GM12892 (cell line): ENCODE measurements at places on chromosomes 6 and 20.

DNA sequence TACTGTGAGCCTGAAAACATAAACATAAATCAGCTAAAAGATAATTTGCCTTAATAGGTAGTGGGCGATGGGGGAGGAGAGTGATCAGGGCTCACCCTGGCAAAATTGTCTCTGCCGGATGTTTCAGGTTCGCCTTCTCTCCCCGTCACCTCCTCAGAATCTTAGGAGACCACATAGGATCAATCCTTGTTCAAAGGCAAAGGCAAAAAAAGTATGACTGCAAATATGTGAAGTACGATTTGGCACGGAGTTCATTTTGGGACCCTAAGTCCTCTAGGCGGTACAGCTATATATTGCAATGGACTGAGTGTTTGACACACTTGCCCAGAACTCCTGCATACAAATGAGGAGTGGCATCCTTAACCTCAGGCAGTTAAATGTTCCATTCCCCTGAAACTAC, 649.2 kb upstream of the FLRT3 start:
- DNase-seq = no peak

DNA sequence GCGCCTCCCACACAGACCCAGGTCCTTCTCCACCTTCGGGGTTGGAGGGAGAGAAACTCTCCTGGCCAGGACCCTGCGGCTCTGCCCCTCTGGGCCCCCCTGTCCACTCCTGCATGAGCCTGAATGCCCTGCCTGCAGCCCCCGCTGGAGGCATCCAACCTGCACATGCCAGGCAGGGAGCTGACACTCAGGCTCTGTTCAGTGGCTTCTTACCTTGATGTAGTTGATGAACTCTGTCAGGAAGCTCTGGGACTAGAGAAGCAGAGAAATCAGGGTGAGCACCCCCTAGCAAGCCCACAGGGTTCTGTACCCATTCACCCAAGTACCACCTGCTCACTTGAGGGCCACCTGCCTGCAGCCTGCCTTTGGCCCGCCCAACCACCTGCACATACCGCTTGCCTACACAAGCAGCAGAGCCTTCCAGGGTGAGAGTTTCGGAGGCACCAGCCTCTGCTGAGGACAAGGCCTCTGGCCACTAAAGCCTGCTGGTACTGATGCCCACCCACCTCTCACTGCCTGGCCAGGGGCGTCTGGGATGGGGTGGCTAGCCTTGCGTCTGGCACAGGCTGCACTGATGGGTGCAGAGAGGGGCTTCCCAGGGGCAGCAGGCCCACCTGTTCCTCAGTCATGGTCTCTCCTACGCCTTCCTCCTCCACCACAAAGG, 9.7 kb downstream of the DDRGK1 start:
- DNase-seq = no peak

DNA sequence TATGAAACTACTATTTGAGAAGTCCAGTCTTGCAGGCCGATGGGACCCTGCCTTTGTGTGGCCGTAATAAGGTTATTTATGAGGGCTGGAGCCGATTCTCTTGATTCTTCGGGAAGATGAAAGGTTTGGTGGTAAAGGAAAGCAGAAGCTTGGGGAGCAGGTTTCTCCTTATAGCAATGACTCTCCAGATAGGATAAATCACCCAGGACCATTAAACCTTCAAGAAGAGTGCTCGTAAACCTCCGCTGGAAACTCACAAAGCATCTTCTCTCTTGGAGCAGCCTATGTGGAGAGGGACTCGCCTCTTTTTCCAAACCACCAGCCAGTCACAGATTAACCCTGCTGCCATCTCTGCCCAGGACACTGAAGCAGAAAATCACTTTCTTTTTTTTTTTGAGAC, 69.6 kb upstream of the SALL4 start:
- DNase-seq = no peak

DNA sequence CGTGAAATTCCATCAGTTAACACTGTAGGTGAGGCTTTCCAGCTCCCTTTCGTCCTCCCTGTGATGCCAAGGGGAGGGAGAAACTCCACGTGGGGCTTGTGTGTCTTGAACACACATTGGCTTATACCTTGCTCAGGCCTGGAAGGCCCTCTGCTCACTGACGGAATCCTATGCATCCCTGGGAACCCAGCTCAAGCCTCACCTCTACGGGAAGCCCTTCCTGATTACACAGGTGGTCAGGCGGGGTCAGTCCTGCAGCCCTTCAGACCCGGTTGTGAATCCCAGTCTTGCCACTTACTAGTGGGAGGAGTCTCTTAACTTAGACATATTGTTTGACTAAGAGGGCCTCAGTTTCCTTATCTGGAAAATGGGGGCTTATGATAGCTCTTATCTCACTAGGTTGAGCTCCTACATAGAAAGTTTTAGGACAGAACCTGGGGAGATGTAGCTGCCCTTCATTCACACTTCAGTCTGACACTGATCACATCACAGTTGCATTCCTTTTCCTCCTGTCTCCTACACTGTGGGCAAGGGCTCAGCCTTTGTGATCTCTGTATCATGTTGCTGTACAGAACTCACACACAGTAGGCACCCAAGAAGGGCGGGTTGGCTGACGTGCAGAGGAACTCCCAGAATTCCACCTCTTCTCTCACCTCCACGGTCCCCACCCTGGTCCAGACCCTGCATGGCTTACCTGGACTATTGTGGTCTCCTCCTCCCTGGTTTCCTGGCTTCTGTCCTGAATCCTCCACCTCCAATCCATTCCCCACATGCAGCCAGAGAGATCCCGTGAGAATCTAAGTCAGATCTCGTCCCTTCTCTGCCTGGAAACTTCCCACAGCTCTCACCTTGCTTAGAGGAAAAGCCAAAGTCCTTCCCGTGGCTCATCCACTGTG, 129.6 kb downstream of the CEBPB start:
- no peak for DNase-seq

GRCh38 chr20:43102394-43102793, 87.3 kb downstream of the PTPRT start:
- DNase-seq = no peak

DNA sequence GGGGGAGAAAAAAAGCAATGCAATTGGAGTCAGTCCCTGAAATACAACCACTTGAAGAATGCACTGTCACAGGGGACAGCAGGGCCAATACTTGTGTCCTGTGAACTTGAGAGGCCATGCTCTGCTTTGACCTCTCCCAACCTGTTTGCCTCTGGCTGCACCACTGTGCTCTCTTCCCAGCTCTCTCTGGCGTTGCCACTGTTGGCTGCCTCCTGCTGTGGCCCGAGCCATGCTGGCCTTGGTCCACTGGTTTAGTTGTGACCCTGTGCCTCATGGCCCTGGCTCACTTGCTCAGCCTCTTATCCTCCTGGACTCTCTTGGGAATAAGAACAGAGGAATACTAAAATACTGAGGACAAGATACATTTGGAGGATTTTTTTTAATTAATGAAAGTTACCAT, 14.5 kb upstream of the FBXO30 start:
- no peak for DNase-seq

DNA sequence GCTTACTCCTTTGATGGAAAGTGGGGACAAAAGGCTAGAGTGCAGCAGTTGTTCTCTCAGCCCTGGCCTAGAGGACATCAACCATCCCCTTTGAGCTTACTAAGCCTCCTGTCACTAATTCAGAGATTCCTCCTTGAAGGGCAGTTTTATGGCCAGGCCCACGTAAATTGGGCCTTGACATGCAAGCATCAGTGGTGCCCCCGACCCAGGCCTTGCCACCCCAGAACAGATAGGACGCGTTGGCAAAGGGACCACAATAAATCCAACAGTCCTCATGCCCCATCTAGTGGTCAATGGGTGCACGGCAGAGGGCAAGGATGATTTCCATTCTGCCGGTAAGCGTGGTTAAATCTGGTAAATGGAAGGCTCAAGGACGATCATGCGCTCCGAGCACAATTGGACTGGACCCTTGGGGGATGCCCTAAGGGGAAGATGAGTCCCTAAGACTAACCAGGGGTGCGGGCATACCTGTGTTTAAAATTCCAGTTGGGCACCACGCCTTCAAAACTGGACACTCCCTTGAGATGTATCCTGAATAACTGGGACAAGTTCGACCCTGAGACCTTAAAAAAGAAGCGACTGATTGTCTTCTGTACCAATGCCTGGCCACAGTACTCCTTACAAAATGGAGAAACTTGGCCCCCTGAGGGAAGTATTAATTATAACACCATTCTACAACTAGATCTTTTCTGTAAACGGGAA, 32.6 kb downstream of the CEP85L start:
- DNase-seq = peak; percentile 13

DNA sequence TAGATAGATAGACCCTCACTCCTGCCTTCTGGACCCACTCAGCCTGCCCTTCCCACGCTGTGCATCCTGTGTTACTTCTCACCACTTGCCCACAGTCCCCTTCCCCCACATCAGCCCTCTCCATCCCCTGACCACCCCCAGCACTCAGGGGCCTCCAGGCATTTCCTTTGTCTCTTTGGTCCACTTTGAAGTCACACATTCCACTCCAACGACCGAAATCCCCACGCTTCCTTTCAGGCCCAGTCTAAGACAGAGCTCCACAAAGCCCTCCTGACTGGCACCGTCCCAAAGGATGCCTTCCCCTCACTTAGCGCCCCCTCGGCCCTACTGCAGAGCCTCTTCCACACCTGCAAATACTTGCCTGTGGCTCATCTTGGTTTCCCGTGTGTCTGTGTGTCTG, 83.8 kb downstream of the FOXF2 start:
- DNase-seq = no peak

- no peak for DNase-seq
Observed at GRCh38 chr20:35506179-35506578, 23.3 kb downstream of the C20orf173 start.

GRCh38 chr6:62615366-62616015, 329.5 kb upstream of the KHDRBS2 start:
- no peak for DNase-seq

DNA sequence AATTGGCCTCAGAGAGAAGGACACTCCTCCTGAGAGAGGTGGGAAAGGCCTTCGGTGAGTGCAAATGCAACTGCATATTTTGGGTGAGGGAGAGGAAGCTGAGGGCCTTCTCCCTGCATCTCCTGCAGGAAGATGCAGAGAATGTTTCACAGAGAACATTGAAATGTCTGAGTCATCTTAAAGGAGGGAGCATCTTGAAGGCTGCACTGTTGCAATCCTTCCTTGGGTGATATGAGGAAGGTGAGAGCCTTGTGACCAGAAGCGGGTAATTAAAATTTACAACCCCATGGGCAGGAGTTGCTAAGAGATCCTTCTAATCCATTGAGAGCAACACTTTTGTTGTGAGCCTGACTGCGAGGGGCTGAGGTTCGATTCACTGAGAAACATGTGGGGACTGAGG, 375.7 kb upstream of the MARCKS start:
- no peak for DNase-seq

DNA sequence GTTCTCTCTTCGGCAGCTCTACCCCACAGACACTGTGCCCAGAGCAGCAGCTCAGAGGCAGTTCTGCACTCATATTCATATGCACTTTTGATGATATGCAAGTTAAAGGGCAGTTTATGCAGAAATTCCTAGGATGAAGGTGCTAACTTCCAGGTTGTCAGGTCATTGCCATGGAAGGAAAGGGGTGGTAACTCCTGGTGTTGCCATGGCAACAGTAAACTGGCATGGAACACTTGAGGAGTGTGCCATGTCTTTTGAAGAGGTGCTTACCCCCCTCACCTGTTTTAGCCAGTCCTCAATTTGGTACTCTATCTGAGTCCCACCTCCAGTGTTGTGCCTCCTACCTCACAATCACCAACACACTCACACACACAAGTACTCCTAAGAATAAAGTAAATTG, 539.4 kb upstream of the BTBD3 start:
- no peak for DNase-seq

DNA sequence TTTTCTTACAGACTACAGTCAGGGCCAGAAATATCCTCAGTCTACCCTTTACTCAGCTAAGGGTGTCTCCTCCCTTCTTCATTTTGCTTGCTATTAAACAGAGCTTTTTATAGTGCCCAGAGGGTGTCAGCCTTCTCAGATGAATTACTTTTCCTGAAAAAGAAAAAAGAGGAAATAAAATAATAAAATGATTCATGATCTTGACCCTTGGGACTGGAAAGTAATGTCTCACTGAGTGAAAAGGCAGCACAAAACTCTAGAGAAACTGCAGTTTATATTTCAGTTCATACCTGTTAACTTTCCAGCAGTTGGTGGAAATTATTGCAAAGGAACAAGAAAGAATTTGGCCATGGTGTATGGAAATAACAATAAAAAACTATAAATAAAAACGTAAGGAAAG, 170.6 kb downstream of the IBTK start:
- no peak for DNase-seq

- DNase-seq = no peak
Observed at GRCh38 chr6:49252901-49253300, 210.2 kb downstream of the MMUT start.

DNA sequence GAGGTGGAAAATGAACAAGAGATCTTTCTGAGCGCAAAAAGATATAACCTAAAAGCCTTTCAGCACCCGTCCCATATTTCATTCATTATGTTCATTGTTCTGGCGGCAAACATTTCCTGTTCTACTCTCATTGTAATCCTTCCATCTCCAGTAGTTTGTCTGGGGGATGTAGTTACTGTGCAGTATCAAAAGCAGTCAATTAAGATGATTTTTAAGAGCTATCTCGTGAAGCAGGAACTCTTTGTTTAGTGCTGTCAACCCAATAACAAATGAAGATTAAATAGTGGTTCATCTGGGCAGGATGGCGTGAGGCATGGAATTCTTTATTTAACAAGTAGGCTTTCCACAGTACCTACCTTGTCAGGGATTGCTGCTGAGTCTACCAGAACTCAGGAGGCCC, 876.7 kb downstream of the HACE1 start:
- no peak for DNase-seq

DNA sequence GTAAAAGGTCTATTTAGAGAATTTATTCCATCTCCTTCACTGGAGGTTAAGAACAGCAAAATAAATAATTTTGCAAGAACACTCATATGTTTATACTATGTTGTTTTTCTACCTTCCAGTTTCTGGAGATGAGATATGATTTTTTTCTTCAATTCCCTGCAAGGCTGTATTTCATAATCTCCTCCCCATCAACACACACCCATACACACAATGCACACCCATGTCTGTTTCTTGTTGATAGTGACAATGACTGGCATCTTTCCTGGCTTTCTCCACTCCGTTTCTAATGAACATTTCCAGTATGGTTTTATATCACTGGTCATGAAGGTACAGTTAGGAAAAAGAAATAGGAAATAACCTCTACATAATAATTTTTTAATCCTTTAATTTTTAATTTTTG, 202.1 kb downstream of the ARHGAP18 start:
- DNase-seq = no peak

GRCh38 chr20:53748821-53749421, 155.3 kb upstream of the ZNF217 start:
- no peak for DNase-seq

DNA sequence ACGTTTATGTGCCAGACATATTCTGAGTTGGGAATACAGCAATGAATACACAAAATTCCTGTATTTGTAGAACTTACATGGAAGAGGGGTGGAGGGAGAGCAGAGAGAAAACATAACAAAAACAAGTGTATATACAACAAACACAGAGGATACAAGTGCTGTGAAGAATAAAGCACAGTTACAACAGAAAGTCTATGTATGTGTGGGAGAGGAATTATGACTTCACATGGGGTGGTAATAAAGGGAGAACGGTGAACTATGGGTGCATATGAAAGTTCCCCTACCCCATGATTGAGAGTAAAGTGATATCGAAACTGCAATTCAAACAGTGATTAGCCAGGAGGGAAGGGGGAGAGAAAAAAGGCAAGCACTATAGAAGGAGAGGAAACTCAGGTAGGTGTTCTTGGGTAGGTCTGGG, 24.6 kb downstream of the HBS1L start:
- peak; percentile 25 for DNase-seq
